GM04503 (cell line): ENCODE measurements at places on chromosomes 1 and 21.

DNA sequence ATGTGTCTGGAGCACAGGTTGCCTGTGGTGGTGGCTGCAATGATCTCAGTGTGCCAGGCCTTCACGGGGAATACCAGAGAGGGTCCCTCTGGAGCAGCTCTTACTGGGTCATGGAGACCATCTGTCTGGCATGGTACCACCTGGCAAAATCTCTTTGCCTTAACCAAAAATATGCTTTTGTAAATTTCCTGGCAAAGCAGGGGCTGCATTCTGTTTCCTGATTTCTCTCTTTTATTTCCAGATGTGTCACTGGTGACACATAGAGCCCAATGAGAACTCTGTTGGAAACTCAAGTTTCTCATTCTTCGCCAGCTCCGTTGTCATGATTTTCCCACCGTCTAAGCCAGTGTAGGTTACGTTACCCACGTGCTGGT lies 136.5 kb downstream of the FGGY start:
- peak; percentile 85 for DNase-seq

DNA sequence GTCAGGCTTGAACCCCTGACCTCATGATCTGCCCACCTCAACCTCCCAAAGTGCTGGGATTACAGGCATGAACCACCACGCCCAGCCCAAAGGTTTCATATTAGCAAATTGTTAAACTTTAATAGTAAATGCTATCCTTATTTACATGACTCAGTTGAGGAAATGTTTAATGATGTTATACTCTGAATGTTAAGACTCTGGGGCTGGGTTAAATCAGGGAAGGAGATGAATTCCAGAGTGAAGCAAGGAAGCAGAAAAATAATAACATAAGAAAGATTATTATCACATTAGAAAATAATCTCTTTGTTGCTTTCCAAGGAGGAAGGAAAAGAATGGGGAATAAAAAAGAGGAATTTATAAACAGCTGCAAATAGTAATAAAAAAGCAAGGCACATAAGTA lies 105.3 kb downstream of the PTGS2 start:
- DNase-seq: no peak

- DNase-seq: no peak
Observed at GRCh38 chr1:27752360-27752759, 20.7 kb upstream of the STX12 start.

DNA sequence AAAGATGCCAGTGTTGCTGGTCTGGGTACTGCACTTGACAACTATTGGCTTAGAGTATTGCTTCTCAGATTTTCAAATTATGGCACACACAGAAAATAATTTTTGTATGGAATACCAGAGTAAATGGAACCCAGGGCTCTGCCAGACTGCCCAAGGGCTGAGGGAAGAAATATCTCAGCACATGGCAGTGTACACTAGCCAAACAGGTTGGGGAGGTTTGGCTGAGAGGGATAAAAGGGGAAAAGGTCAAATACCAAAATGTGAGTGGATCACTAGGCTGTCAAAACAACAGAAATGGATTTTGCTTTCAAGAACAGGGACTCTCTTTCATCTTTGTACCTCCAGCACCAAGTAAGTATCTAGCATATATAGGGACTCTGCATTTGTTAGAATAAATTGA lies 3.0 kb upstream of the RGS8 start:
- DNase-seq: no peak

DNA sequence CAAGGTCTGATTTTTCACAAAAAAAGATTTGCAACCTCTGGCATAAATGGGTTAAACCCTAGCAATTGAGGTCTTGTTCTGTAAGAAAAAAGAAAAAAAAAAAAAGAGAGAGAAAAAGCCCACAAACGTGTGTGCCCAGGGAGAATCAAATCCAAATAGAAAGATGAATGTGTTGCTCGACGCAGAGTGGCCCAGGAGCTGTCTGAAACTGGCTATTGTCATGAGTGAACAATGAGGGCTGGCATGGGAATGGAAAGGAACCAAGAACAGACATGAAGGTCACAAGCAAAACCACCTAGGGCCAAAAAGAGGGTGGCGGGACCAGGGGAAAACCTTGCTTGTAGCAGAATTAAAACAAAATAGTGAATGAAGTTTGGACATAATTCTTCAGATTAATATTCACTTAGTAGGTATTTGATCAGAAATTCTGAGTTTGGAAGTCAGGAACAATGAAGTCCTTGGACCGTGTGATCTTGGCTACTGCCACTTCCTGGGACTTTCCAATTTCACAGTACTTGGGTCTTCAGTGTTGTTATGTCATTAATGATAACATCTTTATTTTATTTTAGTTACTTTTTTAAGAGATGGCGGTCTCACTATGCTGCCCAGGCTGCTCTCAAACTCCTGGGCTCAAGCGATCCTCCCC lies 3.1 kb downstream of the ENO1 start:
- no peak for DNase-seq

DNA sequence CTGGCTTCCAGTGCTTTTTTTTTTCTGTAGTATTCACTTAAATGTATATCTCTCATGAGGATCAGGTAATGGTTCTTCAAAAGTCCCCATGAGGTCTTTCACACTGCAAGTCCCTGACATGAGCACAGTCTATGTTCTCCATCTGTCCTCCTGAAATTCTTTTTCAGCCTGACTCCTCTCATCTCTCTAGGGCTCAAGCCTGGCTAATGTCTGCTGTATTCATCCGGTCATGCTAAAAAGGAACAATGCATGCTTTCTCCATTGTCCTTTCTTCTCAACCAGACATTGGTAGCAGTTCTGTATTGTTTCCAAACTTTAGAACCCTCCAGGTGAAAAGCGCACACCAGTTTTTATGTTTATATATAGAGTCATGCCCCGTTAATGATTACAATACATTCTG lies 368.3 kb upstream of the OLFM3 start:
- no peak for DNase-seq

GRCh38 chr1:179310721-179311120 lies 17.1 kb downstream of the SOAT1 start:
- DNase-seq: peak; percentile 61

DNA sequence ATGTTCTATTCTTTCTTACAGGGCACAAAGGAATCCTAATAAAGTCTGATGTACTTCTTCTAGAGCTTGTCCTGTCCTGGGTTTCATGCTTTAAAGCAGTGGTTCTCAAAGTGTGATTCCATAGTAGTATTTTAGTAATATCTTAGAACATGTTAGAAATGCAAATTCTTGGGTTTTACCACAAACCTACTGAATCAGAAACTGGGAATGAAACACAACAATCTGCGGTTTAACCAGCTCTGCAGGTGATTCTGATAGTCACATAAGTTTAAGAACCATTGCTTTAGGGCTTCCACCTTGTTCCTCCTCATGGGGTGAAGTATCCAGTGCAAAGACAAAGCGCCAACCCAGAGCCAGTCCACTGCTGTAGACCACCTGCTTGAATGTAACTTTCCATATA lies 41.1 kb downstream of the NGF start:
- DNase-seq: no peak

DNA sequence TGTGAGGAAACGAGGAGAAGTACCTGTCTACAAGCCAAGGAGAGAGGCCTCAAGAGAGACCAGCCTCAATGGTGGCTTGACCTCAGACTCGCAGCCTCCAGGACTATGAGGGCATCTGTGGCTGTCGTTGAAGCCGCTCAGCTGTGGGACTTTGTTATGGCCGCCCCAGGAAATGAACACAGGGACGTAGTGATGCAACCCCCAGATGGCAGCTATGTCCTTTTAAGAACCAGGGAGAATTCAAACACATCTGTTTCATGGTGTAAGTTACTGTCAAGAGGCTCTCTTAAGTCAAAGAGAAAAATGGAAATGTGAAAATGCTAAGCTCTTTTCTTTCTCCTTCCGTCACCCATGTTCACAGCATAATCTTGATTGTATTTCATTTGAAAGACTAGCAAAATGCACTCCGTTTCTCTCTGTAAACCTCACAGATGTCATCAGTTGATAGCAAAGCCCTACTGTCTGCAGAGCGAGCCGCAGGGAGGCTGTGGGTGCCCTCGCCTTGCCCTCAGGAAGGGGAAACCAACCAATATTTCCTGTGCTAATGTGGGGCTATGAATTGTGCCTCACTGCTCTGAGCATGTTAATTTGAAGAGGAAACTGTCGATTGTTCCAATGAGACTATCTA lies 21.3 kb downstream of the UBASH3A start:
- DNase-seq: no peak

DNA sequence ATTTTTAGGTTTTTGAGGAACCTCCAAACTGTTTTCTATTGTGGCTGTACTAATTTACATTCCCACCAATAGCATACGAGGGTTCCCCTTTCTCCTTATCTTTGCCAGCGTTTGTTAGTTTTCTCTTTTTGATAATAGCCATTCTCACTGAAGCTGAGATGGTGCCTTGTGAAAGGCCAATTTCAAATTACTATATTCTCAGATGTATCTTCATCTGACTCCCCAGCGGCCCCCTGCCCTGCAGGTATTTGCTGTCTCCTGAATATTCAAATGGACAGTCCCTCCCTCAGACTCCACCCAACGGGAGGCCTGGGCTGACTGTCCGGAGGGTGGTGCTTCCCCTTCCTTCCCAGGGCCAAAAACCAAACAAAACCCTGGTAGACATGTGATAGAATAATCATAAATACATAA lies 33.5 kb upstream of the TARBP1 start:
- no peak for DNase-seq

GRCh38 chr1:175763797-175764196 lies 20.4 kb upstream of the TNR start:
- DNase-seq: no peak

- no peak for DNase-seq
Observed at GRCh38 chr1:166484871-166485270, 318.1 kb upstream of the FAM78B start.

- no peak for DNase-seq
Observed at GRCh38 chr1:235939480-235939775, 72.7 kb upstream of the LYST start.
